ENCODE measurements at places on chromosomes 4 and X. TPM values are rescaled to one million over a fixed set of nuclear protein-coding genes. Genes with fewer than 3 reads are reported as not detected.

DNA sequence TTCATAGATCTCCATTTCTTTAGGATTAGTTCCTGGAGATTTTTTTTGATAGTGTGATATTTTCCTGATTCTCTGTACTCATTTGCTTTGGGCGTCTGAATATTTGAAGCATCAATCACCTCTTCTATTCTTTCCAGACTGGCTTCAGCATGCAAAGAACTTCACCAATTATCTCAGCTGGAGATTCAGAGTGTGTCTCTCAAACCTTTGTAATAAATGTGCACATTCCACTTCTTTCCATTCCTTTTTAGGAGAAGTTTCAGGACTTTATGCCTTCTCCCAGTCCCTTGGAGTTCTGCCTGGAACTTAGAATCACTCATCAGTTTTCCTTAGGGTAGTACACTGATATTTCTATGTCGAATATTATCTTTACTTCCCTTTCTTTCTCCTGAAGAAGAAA lies 334.8 kb downstream of the TEX13C start:
- no peak for DNase-seq

DNA sequence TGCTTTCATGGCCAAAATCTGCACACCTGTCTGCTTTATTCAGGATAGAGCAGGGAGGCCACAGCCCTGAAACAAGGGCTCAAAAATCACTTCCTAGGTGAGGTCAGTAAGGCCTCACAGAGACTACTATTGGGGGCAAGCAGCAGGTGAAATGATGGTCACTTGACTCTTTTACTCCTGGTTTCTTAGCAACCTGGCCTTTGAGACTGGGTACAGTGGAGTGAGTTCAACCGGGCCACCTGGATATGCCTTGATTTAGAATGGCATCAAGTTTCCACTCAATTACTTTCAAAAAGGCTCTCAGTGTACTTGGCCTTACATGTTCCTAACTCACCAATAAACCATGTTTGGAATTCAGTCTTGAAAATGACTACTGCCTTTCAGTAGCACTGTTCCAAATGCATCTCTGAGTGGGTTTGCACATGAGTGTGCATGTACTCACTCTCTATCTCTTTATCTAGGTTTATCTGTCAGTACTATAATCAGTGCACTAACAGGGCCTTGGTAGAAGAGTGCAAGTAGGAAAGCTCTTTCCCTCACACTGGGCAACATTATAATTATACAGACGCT lies 388.2 kb downstream of the OPHN1 start:
- no peak for DNase-seq

GRCh38 chr4:93772858-93773257 lies 55.7 kb upstream of the ATOH1 start:
- no peak for DNase-seq

DNA sequence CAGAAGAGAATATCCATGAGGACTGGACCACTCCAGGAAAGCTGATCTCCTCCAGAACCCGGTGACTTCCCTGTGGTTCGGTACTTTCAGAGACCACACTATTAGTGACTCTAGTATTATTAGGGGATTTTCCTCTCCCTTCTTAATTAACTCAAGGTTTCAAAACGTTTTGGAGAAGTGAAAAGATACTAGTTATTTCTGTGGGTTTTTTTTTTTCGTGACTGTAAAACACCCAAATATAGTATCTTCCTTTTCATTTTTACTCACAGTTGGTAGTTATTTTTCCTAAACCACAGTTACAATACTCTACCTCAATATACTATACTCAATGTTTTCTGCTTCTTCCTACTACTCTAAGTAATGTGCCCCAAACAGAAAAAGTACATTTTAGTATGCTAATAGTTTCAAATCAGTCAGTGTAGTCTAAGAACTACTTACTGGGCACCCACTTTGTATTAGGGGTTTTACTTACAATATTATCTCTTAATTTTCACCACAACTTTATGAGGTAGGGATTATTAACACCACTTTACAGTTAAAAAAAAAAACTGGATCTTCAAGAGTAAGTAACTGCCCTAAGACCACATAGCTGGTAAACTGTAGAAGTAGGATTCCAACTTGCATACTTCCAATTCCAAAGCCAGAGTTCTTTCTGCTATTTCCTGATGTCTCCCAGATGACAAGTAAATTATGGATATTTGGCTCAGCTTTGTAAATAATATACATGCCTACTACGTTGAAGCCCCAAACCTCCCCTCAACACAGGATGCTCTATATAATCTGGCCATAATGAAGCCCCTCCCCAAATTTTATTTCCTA lies 45.0 kb downstream of the SLC9A7 start:
- no peak for DNase-seq

Gene NHS
- total RNA-seq = 2.7 TPM

Gene GABRQ
- not detected for total RNA-seq

Gene TCP11X2
- total RNA-seq = not detected

Measured in glomerular endothelial cell (primary cell).